ENCODE measurements at places on chromosomes 11 and 22.

- DNase-seq, result no peak
Observed at GRCh38 chr11:5203366-5203765, 2.9 kb upstream of the OR51V1 start.

DNA sequence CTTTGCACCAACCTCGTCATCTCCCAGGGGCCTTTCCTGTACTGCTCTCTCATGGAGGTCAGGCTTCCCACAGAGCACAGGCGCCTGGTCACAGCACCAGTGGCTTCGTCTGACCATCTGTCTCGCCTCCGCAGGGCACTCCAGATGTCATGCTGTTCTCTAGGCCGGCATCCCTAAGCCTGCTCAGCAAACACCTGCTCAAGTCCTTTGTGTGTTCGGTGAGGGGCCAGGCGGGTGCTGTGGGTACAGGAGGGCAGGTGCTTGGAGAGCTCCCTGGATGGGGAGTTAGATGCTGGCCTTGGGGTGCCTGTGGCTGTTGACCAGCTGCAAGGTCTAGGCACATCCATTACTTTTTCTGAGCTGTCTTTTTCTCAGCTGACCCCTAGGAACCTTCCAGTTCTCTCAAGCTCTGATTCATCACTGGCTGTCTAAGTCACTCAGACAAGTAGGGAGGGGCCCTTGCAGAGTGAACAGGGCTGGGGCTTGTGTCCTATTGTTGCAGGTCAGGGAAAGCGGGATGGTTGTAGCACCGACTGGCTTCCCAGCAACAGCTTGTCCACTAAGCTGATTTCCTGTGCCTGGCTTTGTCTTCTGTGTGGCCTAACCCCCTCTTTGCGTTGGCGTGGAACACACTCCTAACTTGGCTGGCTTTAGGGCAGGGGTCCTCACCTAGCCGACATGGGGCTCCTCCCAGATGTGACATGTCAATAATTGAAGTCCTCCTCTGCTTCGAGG is 9.2 kb downstream of the CLDN5 start:
- no peak for DNase-seq

GRCh38 chr22:19128946-19129727 is 2.0 kb upstream of the TSSK2 start:
- no peak for DNase-seq

DNA sequence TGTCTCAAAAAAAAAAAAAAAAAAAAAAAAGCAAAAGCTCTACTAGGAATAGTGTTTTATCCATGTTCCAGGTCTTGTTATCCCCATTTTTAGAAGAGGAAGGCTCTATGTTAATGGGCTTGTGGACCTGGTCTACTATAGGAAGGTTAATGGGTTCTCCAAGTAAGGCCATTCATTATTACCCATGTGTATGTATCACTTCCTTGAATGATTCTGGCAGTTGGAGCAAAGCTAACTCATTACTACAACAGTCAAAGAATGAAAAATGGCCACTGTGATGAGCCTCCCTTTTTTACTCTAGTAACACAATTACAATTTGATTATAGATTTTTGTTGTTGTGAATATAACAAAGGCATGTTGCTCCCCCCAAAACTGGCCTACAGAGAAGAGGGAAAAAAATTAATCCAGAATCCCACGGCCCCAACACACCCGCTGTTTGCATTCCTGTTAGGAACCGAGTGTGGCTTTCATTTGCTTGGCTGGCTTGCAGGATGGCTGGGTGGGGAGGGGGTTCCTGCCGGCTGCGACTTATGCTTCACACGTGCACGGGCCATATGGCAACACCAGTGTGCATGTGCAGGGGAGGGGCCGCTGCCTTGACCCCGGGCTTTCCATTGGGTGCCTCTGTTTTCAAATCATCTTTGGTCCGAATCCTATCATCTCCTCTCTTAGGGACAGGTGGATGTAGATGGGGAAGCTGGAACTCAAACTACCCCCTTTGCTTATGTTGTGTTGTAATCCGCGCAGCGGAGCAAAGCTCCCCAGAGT is 148.8 kb downstream of the HIPK3 start:
- no peak for DNase-seq

- DNase-seq, result no peak
Observed at GRCh38 chr11:119416606-119417580, 6.1 kb downstream of the THY1 start.

DNA sequence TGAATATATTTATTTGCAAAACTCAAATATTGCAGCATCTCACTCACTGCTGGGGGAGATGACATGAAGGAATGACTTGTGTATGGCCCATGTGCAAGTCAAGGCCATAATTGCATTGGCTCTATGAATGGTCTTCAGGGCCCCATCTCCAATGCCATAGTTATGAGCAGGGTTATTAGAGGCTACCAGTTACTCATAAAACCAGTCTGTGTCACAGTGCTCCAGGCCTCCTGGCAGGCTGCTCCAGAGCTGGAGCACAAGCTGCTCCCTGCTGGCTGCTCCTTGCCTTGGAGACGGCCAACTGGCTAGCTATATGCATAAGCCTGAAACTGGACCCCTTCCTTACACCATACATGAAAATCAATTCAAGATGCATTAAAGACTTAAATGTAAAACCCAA is 145.7 kb downstream of the TRPC6 start:
- no peak for DNase-seq

DNA sequence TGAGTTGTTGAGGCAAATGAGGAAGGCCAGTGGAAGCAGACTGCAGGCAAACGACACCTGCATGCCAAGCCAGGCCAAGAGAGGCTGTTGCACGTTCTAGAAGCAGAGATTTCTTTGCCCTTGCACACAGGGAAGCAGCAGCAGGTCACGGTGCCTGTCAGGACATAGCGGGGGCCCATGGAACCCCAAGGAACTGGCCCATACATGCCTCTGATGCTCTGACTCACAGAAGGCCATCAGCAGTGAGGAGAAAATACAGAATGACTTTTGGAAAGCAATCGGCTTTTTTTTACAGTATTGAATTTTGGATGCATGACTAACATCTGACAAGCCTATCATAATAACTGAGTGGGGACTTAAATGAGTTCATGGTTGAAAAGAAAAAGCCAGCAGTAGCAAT is 123.9 kb downstream of the MPPED1 start:
- DNase-seq, result no peak

DNA sequence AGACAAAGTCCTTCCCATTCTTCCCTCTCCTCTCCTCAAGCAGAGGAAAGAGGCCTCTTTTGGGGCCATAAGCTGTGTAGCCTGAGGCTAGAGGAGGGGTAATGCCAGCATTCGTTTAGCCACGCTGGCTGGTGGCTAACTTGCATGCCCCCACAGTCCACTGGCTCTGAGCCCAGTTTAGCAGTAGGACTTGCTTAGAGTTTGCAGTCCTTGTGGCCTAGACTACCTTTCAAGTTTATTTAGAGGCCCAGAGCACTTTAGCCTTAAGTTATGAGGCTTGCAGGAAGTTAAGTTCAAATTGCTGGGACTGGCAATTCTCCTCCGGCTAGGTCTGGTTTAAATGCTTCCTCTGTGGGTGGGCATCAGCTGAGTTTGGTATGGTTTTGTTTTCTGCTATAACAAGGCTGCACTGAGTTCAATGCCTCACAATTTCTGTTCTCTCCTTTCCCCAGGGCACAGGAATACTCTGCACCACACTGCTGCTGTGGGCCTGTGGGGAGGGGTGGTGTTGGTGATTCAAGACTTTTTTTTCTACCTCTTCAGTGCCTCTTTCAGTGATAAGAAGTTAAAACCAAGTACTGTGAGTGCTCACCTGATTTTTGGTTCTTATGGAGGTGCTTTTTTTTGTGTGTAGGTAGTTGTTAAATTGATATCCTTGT is 281.0 kb upstream of the C11orf87 start:
- DNase-seq, result no peak

- DNase-seq, result no peak
Observed at GRCh38 chr11:27227736-27228135, 135.3 kb downstream of the CCDC34 start.

GRCh38 chr11:134228625-134229024 is 4.2 kb downstream of the VPS26B start:
- DNase-seq, result no peak

DNA sequence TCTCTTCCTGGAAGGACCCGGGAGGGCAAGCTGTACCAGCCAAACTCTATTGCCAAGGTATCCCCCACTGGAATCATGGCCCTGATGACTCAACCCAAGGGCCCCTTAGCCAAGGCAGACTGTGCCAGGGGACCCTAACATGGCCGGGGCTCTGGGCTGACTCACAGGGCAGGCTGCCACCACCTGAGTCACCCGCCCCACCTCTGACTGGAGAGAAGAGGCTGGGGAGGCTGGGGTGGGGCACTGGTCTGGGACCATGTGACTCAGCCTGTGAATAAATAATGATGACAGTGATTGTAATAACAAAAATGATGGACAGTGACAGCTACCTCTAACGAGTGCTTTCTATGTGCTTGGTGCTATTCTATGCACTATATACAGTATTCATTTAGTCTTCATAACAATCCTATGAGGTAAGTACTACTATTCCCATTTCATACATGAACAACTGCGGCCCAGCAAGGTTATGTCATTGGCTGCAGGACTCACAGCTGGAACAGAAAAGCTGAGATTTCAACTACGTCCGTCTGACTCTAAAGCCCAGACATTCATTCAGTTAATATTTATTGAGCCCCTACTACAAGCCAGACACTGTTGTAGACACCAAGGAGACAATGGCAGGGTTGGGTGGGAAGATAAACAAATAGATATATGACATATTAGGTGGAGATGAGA is 84.2 kb downstream of the FBXO7 start:
- DNase-seq, result peak; percentile 81

DNA sequence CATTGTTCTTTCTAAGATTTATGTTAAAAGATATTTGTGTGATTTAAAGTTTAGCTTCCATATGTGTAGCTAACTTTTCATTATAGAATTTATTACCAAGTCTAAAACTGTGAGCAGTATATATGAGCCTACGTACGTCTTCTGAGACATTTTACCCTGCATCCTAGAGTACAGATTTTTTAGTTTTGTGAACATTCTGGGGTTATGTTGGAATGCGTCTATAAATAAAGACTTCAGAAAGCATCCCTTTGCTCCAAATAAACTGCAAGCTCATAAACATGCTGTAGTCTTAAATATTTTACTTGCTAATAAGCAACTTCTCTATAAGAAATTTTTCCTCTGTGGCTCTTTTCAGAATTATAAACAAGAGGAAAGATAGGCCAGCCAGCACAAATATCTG is 236.5 kb downstream of the DDX10 start:
- no peak for DNase-seq

DNA sequence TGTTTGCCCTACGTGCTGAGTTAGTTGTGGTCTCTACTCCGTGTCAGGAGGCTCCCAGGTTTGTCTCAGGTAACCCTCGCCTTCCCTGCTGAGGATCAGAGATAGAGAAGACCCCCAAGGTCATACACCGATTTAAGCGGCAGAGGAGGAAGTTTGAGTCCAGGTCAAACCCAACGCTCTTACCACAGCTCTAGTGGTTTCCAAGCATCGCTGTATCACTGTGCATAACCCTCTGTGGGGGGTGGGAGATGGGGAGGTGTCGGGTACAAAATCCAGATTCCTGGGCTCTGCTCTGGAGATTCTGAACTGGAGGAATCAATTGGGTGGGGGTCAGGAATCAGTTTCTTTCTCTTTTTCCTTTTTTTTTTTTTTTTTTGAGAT is 627 bp downstream of the DNAJC4 start:
- no peak for DNase-seq

- no peak for DNase-seq
Observed at GRCh38 chr11:6735306-6735705, 36.5 kb downstream of the OR2AG2 start.

GRCh38 chr11:63612181-63612580 is 2.1 kb downstream of the PLAAT3 start:
- DNase-seq, result no peak

DNA sequence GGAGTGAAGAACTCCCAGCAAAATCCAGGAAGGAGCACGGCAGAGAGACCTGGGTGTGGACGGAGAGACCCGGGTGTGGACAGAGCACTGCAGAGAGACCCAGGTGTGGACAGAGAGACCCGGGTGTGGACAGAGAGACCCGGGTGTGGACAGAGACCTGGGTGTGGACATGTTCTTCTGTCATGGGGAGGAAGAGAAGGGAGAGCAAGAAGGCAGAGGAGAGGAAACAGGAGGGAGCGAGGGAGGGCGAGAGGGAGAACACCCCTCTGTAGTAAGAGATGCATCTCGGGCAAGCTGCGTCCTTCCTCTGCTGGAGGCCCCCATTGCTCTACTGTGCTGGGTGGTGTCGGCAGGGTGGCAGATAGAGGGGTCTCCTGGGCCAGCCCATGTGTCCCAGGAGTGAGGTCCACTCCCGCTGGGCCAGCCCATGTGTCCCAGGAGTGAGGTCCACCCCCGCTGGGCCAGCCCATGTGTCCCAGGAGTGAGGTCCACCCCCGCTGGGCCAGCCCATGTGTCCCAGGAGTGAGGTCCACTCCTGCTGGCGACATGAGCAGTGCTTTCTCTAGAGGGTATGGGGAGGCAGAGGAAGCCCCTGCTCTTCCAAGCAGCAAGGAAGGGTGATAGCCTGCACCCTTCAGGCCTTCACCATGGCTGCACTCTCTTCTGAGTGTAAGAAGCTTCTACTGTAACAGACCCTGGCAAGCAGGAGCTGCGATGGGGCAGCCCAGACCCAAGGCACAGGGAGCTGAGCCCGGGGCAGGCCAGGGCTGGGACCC is 934.2 kb downstream of the BRD1 start:
- DNase-seq, result no peak

- DNase-seq, result no peak
Observed at GRCh38 chr11:57332694-57333440, 2.8 kb downstream of the SSRP1 start.

DNA sequence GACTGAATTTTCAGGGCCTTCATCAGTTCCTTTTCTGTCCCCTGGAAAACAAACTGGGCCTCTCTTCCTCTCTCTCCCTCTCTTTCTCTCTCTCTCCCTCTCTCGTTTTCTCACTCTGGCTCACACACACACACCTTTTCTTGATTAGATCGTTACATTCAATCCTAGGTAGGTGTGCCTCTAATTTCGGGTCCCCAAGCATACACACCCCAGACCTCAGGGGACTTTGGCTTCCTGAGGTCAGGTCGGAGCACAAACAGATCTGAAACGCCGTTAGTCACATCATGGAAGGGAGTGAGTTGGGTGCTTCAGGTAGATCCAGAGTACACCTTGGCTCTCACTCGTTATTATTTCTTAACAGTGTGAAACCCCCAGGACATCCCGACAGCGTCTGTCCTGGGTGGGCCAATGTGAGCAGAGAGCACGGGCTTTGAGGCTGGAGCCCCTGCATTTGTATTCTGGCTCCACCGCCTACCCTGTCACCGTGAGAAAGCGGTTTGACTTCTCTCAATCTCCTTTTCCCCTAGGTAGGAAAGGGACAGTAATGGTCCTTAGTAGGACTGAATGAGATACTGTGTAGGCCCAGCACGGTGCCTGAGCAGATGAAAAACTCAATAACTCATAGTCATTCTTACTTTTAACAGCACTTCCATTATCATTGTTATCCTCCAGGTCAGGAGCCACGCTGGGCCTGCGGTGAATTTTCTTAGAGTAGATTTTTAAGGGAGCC is 37.3 kb upstream of the POU2AF1 start:
- no peak for DNase-seq

DNA sequence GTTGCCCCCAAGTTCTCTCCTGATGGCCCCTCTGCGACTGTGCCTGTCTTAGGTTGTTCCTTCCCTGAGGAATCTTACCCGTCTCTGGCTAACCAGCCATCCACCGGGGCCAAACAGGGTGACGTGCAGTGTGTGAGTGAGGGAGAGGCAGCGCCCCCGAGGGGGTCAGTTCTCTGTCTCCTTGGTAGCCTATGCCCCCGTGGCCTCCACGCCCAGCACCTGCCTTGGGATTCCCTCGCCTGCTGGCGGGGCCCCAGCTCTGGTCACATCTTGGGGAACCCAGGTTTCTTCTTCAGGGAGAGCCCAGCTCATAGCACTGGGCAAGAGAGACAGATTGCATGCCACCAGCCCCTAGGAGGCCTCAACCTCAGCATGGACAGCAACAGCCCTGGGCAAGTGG is 5.8 kb downstream of the NXF1 start:
- DNase-seq, result no peak

Data from left cardiac atrium (tissue), 4 donors.